ENCODE measurements at places on chromosomes 11 and 22.

DNA sequence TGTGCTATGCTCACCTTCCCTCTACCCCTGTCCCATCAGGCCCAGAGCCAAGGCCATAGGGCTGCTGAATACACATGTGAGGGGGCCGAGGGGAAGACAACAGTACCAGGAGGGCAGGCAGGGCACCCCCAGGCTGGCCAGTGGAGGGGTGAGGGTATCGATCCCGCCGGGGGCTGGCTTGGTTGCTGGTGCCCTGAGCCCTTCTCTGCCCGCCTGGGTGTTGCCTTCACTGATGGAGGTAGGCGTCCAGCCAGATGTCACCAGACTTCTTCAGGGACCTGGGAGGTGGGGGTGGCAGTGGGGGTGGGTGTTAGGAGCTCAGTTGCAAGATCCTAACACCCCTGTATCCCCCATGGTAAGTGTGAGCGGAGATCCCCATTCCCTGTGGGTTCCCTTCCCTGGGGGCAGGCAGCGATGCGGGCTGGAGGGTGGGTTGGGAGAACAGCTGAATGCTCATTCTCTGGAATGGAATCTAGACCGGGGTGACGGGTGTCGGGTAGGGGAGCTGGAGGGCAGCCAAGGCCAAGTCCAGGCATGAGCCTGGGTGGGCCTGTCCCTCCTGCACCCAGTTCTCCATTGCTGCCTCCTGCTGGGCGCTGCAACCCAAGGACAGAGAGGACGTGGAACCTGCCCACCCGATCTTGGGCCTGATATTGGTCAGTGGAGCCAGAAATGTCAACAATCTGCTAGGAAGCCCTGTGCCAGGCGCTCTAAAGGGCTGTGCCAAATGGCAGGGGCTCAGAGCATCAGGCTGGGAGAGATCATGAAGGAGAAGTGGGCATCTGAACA, 17.6 kb downstream of the FADS3 start:
- DNase-seq = no peak

GRCh38 chr11:10291801-10292638, 2.0 kb downstream of the SBF2 start:
- no peak for DNase-seq

DNA sequence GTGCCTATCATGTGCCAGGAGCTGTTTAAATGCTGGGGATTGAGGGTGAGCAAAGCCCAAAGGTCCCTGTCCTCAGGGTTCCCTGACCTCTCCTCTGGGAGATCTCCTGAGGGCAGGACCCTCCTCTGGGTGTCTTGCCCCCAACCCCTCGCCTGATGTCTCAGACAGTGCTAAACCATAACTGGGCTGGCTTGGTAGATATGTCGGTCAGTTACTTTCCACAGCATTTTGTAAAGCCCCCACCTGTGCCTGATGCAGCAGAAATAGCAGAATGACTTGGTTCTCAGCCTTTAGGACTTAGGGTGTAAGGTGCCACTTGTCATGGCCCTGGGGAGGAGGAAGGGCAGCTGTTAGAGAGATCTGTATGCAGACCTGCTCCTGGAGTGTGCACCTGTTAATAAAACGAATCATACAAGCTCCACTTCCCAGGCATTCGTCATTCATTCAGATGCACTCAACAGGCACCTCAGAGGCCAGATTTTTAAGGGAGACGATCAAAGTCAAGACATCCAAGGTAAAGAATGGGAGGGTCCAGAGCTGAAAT, 88.1 kb downstream of the TP53I11 start:
- DNase-seq = no peak

GRCh38 chr11:22510741-22511140, 114.9 kb downstream of the FANCF start:
- no peak for DNase-seq

GRCh38 chr11:75200051-75200450, 40.5 kb upstream of the TPBGL start:
- DNase-seq = no peak

DNA sequence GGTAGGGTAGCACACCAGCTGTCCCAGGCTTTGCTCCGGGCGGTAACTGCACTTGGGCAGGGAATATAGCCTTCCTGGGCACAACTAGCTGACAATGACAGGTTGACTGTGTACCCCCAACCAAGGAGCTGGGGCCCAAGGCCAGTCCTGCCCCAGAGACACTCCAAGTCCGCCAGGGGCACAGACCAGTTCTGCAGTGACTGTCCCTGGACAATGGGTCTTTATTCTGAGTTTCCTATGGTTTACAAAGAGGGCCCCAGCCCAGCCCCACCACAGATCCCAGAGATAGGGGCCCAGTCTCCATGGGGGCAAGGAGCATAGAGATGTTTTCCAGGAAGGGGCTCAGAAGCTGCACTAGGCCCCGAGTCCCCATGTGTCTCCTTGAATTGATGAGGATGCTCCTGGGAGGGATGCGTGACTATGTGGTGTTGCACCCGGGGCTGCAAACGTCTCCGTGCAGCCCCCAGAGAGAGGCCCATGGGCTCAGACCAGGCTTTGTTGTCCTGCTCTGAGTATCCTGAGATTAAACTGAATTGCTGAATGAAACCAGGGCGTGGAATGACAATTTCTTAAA, 48.4 kb downstream of the CD6 start:
- no peak for DNase-seq

- no peak for DNase-seq
Observed at GRCh38 chr22:48663297-48663696, 1164.4 kb downstream of the BRD1 start.

DNA sequence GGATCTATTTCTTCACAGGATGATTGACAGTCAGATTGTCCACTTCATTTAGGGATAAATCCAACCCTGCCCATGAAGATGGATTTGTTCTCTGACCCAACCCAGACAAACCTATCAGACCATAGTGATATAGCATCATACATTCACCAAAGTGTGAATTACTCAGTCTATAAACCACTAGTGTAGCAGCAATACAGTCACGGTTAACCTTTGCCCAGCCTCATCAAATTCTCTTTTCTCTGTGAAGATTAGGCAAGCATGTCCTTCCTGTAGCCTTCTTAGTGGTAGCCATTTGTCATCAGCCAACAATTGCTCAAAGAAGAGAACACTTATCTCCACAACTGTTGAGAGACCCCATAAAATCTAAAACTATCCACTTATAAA, 14.4 kb upstream of the BIRC2 start:
- DNase-seq = no peak

DNA sequence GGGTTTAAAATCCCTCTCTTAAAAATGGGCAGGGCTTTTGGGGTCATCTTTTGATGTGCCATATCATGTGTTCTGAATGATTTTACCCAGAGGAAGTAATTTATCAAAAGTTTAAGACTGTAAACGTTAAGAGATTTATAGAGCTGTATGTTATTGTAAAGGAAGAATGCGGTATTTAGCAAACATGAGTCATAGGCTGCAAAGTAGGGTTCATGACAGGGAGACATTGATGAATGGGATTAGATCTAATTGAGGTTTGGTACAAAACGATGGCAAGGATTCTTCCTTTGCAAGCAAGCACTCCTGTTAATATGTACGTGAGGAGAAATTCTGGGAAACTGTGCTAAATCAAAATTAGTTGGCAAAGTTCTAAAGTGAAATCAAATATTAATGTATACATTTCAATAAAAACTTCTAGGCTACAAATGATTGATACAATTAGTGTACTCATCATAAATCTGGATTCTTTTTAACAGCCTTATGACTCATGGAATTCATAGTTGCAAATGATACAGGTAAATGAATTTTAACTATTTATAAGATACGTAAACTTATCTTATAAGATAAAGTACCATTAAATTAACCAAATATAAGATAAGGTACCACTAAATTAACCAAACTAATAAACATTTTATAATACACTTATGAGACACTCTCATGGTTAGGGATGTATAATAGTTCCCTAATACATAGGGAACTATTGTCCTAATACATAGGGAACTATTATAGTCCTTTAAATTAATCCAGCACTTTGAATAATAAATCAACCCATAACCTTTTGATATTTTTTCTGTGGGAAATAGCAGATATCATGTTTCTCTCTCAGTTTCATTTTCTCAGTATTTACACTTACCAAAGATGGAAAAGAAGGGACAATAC, 58.4 kb downstream of the KIF18A start:
- no peak for DNase-seq

DNA sequence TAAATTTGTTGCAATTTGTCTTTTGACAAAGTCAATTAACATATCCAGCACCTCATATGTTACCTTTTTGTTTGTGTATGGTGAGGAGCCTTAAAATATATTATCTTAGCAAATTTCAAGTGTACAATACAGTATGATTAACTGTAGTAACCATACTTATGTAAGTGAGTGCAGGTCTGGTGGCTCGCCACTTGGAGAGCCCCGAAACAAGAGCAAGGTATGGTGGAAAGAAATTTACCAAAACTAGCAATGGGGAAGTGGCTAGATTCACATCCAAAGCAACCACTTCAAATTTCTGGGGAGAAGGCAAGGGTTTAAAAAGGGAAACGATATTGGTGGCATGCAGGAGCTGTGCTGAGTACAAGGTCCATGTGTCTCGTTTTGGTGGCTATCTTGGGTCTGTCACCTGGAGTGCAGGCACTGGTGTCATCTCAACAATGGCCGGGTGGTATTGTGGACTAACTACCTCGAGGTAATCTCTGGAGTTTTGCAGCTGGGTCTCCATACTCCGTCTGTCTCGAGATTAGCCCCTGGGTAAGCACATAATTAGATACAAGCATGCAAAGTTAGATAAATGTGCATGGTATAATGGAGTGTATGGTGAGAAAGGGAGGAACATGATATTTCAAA, 8.2 kb upstream of the FNBP4 start:
- no peak for DNase-seq

DNA sequence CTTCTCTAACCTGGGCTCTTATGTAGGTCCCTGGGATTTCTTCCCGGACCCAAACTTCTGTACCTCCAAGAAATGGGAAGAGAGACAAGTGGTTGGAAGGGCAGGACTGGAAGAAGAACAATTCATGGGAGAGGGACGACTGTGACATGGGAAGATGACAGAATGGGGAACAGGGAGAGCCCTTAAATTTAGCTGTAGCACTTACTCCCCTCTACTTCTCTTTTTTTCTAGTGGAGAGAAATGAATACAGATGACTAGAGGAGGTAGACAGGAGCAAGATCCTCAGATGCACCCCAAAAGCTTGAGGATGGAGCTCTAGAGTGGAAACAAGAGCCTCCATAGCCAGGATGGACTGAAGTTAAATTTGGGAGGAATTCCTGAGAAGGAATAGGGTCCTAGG, 2.3 kb downstream of the RHOG start:
- no peak for DNase-seq

GRCh38 chr11:110479108-110480101, 49.7 kb downstream of the FDX1 start:
- DNase-seq = no peak

GRCh38 chr11:105132716-105133511, 6.7 kb downstream of the CARD18 start:
- DNase-seq = peak; percentile 4

DNA sequence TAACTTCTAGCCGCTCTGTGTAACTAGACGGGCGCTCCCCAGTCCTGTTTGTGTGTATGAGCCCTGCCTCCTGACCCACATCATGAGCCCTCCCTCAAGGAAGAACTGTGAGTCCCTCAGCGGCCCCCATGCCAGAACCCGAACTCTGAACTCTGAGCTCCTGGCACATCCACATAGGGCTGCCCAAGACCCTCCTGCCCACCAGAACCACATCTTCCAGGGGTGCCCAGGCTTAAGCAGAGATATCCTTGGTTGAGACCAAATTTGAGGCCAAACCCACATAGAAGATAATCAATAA, 3.0 kb downstream of the TRIM29 start:
- no peak for DNase-seq

DNA sequence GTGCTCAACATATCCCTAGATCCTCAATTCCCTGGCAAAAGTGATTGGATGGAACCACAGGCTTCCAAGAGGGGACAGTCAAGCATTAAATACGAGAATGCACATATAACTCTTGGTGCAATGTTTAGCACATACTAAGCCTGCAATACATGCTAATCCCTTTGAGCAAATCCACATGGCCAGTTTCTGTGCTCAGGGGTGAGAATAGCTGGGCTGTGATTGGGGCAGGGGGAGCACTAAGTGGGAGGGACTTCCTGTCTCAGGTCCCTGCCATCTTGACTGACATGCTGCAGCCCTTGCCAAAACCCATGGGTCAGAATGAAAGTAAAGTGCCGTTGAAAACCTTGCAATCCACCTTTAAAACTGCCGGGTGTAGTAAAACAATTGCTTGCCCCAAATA, 2.7 kb upstream of the ADAMTS15 start:
- DNase-seq = no peak

DNA sequence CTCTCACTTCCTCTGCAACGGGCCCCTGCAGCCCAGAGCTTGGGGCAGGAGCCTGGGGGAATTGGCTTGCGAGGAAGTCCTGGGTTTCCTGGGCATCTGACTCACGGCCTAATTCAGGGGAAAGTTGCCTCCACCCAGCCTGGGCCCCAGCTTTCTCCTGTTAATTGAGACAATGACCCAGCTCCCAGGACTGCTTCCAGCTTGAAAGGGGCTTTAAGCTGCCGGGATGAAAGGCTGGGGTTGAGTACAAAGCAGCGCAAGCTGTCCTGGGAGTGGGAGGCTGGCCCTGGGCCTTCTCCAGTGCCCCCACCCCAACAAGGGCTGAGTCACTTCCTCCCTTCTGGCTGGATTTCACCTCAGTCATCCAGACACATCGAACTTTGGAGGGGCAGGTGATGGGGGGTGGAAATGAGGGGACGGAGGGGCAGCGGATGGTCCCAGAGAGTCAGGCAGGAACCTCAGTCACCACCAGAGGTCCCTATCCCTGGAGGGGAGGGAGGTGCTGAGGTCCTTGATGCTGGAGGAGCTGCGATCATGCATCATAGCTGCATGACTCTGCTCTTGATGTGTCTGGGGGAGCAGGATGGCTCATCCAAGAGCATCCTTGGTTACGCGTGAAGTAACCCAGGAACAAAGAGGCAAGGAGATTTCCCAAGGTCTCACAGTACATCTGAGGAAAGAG, 30.1 kb upstream of the OAF start:
- no peak for DNase-seq
